Trophoblast cell (in vitro differentiated cells and primary cell): ENCODE measurements at places on chromosomes 11 and 22.

GRCh38 chr22:40128989-40129388 lies 48.7 kb upstream of the TNRC6B start:
- no peak for DNase-seq

DNA sequence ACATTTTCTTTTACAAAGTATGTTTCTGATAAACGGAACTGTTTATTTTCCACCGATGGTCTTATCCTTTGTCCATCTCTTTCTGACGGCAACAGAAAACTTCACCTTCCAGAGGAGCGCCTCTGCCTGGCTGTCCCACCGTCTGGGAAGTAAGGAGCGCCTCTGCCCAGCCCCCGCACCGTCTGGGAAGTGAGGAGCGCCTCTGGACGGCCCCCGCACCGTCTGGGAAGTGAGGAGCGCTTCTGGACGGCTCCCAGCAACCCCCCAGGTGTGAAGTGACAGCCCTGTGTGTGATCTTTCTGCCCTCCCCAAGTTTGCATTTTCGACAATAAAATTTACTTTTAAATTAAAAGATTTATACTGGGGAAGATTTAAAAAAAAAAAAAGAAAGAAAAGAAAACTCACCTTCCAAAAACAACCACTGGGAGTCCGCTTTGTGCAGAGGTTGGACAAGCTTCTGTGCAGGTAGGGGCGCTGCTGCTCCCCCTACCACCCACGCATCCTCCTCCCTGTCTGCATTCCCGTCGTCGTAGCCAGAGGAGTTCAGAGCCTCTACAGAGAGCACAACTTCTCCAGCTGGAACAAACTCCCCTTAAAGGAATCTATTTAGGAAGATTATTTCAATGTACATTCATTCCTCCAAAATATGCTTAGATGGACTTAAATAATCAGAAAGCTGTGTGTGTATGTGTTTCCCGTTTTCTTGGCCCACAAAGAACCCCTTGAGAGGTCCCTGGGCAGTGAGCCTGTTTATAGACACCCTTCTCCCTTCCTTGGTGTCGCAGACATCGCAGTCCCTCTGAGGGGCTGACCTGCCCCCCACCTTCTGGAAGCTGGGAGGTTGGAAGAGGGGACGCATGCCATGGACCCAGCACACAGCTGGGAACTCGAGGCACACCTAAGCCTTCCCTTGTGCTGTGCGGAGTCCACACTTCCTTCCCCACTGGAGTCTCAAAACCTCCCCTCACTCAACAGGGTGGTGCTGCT lies 849 bp upstream of the APOBEC3B start:
- DNase-seq: peak; percentile 38

DNA sequence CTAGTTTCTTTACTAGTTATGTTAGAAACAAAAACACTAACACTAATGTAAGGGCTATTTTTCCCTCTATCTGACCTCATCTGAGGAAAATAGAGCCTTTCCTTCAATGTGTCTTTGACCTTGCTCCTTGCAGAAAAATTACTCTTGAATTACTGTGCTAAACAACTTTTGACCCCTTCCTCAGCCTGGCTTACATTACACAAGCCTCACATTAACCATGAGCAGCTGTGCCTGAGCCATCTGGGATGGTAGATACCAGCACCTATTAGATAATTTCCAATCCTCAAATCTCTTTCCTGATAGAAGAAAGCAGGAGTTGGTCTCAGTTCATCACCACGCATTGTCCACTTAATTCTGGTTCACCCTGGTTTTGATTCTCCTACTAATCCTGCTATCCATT lies 134.4 kb upstream of the NCAM1 start:
- no peak for DNase-seq

DNA sequence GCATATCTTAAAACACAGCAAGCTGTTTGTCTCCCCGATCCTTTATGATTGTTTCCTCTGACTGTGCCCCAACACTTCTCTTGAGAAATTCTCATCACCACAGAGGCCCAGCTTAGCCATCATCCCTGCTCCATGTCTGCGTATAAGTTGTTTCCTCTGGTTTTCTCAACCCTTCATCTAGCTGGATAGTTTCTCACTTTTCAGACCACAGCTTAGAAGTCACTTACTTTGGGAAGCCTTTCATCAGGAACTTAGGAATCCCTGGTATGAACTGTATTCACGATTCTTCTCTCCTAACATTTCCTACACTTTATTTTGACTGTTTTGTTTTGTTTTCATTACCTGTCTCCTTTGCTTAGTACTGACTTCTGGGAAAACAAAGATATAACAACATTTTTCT lies 295.2 kb downstream of the GUCY1A2 start:
- DNase-seq: peak; percentile 36

GRCh38 chr11:77086521-77087472 lies 15.8 kb upstream of the OMP start:
- no peak for DNase-seq

- DNase-seq: no peak
Observed at GRCh38 chr11:85951428-85952107, 96.4 kb downstream of the CCDC83 start.

DNA sequence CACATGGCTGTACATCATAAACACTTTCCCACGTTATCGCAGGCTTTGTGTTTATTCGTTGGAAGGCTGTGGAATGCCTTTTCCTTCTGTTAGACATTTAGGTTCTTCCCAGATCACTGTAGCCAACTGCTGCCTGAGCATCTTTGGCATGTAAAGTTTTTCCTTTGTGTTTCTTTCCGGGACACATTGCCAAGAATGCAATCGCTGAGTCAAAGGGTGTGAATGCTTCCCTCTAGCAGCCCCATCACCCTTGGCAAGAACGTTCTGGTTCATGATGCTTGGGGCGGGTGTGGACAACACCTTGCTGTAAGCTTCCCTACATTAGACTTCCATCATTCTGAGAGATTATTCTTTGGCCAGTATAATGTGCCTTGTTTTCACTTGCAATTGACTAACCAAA lies 136.2 kb downstream of the OSBP2 start:
- DNase-seq: peak; percentile 77

DNA sequence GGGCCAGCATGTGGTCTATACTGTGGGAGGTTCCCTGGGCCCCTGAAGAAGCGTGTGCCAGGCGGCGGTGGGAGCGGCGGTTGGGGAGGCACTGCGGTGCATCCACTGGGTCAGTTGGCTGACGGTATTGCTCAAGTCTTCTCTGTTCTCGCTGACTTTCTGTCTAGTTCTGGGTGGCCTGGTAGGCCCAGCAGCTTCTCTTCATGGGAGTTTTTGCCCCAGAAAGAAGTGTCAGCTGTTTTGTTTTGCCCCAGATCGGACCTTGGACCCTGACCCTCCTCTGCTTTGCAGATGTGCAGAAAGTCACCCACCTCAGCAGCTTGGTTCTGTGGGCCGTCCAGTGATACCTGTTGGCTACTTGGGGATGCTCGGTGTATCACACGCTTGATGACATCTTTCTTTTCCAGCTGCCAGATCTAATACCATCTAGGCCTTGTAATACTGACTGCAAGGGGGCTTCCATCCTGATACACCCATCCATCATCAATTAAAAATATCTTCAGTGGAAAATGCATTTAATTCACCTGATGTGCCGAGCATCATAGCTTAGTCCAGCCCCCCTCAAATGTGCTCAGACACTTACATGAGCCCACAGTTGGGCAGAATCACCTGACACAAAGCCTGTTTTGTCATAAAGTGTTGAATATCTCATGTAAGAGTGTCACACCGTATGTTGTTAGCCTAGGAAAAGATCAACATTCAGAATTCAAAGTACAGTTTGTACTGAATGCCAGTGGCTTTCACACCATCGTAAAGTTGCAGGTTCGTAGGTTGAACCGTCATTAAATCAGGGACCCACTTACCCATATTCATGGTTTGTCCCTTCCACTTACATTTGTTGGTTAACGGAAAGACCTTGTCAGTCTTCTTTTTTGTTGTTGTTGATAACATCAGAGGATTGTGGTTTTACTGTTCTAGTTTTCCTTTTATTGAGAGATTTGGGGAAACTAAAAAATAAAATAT lies 13.9 kb downstream of the ZBED4 start:
- DNase-seq: no peak
